ENCODE measurements at places on chromosomes 2 and 18.

- DNase-seq = no peak
These were observed 124.4 kb upstream of the PXDN start for GRCh38 chr2:1868683-1869141.

DNA sequence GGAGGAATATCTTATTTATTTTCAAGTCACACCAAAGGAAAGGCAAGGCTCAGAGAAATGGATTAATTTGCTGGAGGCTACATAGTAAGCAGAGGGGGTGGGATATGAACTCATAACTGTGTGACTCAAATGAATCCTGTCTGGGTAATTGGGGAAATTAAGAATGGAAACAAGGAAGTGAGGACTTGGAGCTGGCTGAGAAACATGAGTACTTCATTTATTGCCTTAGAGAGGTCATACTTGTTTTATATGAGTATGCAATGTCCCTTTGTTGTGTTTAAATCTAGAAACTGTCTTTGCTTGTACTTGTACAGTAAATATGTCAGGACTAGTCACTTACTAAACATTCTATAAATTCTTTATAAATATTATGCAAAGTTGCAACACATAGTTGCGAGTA, 2166.7 kb upstream of the PIK3C3 start:
- DNase-seq = no peak

GRCh38 chr2:39494784-39495251, 57.7 kb upstream of the MAP4K3 start:
- DNase-seq = no peak

- DNase-seq = no peak
These were observed 14.6 kb downstream of the WDR33 start for GRCh38 chr2:127796389-127796788.

GRCh38 chr18:61308004-61308403, 25.2 kb upstream of the CDH20 start:
- peak; percentile 4 for DNase-seq

GRCh38 chr2:199848389-199849130, 2.4 kb downstream of the FTCDNL1 start:
- peak; percentile 16 for DNase-seq

- peak; percentile 67 for DNase-seq
These were observed 382.2 kb downstream of the TGIF1 start for GRCh38 chr18:3832025-3832638.

- DNase-seq = no peak
These were observed 623.2 kb upstream of the ID2 start for GRCh38 chr2:8058652-8059051.

DNA sequence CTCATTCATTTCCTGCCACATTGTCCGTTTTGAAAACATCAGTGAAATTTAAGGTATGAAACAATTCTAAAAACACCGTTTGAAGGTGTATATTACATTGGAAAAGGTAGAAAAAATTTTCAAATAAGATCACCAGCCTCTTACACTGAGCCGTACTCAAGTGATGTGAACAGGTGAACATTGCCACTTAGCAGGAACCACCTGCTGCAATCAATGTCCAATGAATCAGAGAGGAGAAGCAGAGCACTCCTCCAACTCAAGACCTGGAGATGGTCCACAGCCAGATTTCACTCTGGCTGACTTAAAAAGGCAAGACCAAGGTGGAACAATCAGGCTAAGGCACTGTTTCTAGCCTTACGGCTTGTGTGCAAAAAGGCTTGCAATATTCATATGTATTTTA, 110.3 kb upstream of the TTN start:
- no peak for DNase-seq

DNA sequence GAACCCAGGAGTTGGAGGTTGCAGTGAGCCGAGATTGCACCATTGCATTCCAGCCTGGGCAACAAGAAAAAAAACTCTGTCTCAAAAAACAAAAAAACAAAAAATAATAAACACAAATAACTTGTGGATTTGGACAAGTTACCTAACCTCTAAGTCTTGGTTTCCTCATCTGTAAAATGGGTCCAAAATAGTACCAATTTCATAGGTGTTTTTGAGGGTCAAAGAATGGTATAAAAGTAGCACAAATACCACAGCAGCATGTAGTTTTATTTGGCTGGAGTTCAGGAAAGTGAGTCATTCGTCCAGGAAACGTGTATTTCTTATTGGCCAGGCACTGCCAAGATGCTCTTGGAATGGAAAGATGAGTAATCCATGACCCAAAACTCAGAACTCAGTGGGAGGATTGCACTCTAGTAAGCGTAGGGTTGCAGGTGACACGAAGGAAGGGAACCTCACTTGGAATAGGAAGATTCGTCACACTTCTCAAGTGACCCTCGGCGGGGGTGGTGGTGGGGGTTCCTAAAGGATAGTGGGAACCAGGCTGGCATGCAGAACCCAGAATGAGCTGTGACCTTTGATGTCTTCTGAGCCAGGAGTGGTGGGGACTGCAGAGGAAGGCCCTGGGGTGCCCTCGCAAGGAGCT, 24.4 kb downstream of the GRHL1 start:
- DNase-seq = no peak

- no peak for DNase-seq
These were observed 13.8 kb upstream of the CCDC102B start for GRCh38 chr18:68784071-68784470.
